Activated CD4-positive, alpha-beta T cell treated with anti-CD3 and anti-CD28 coated beads, Interleukin-2, amount 50 U/mL, for 1 hour (primary cell): ENCODE measurements at places on chromosomes 4 and X.

- no peak for DNase-seq
Observed at GRCh38 chr4:41820473-41820872, 71.9 kb upstream of the PHOX2B start.

DNA sequence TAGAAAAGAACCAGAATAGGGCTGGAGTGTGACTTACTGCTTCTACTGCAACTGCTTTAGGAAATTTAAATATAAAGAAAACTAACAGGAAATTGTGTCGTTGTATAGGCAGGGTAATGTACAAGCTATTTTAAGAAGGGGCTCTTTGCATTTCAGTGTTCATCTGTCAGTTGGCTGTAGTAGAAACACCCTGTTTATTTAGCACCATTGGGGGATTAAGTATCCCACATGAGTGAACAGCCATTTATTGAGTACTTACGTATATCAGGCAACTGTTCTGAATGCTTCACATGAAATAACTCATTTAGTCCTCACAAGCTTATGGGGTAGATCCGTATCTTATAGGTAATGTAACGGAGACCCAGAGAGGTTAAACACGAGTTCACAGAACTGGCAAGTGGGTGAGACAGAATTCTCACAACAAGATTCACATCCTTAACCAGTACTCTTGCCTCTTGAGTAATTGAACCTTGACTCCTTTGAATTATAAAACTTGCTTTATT lies 23.9 kb downstream of the STIM2 start:
- no peak for DNase-seq

DNA sequence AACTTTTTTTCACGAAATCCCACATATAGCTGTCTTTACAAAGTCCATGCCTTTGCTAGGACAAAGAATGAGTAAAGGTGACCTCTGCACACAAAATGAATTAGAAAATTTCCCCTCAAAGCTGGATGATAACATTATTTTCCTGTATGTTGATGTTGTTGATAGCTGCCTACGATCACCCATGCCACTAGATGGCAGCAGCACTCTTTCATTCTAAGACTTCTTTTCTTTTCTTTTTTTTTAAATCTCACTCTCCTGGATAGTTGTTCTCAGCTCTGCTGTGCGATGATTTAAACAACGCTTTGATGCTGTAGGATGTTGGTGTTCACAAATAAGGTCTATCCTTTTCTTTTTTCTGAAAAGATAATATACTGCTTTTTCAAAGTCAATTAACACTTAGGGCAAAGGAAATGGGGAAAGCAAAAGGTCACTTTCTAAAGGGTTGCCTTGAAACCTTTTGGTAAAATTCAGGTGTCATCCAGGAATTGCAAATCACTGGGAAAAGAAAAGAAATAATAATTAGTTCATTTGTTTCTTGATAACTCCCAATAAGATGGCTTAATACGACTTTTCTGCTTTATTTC lies 266.8 kb downstream of the C4orf33 start:
- DNase-seq: peak; percentile 22

DNA sequence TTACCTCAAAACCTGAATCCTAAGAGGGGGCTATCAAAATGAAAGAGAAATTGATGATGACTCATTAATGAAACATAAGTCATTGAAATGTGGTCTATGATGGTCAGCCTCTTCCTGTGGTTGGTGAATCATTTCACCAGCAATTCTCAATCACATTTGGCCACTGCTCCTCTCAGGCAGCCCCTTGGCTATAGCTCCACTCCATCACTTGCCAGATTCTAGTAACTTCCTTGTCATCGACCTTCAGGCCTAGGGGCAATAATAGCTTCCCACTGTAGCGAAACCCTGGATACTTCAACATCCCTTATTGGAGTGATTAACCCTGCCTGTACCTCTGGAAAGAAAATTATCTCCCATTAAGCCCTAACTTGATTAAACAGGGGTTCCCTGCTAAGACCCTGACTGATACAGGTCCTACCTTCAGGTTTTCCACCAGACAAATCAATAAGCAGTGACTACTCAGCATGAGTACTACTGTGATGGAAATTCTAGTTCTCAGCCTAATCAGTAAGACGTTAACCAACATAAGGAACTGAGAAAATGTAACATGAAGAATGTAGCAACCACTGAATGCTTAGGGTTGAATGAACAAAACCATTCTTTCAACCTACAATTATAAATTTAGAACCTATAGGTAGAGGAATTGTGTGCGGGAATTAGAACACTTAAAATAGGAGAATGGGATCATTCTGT lies 30.4 kb downstream of the ADH7 start:
- no peak for DNase-seq

DNA sequence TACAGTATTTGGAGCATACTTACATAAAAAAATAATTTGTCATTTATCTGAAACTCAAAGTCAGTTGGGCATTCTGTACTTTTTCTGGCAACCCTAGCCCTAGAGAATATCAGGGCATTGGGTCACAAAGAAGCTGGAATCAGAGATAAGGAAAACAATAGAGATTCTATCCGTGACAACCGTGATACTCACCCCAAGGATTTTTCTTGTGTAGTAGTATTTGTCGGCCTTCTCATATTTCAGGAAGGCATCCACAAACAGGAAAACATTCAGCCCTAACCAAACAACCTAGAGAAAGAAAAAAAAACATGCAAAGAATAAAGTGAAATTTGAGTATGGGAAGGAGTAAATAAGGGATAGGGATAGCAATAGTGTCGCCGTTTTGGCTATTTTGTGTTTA lies 3.6 kb downstream of the NOX1 start:
- DNase-seq: no peak

- no peak for DNase-seq
Observed at GRCh38 chrX:362351-362750, 24.4 kb downstream of the PPP2R3B start.
